ENCODE measurements at places on chromosomes 7 and 10. TPM values are rescaled to one million over a fixed set of nuclear protein-coding genes. Genes with fewer than 3 reads are reported as not detected.

The WAPL gene
- 34.2 TPM for total RNA-seq

- no peak for DNase-seq
Observed at GRCh38 chr7:15279640-15280039, 282.2 kb downstream of the AGMO start.

- DNase-seq: no peak
Observed at GRCh38 chr7:27167916-27168264, 2.6 kb upstream of the HOXA9 start.

The ADRB1 gene
- 14.1 TPM for total RNA-seq

- DNase-seq: no peak
Observed at GRCh38 chr10:74910976-74911350, 84.6 kb downstream of the KAT6B start.

DNA sequence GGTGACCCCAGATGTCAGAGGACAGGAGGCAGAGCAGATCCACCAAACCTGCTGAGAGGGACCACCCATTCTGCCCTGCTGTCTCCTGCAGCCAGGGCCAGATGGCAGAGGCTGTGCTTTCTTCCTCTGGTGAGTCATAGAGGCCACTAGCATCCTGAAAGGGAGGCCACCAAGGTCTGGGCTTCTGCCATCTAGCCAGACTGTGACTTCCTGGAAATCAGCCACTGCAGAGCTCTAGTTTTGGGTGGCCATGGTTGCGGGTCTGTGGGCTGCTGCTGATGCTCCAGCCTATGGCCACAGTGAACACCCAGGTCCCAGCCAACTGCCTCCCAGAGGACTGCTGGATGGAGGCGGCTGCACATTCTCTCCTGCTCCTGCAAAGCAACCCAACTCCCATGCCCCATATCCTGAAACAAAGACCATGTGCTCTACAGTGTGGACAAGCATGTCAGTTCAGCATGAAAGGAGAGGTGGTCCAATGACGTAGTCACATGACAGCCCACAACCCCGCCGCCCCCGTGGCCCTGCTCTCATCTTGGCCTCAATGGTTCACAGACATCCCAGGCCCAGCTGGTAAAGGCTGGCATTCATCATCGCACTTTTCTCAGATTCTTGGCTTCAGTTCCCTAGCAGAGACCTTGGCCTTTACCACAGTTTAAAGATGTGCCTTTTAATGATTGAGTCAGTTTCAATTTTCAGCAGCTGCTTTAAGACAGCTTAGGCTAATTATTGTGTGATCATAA, 73.9 kb upstream of the CXCL12 start:
- DNase-seq: peak; percentile 72

The KNDC1 gene
- total RNA-seq: 0.13 TPM

The ABCC2 gene
- total RNA-seq: 2.8 TPM
